Right kidney (tissue), 9 donors: ENCODE measurements at places on chromosomes 3 and 15.

DNA sequence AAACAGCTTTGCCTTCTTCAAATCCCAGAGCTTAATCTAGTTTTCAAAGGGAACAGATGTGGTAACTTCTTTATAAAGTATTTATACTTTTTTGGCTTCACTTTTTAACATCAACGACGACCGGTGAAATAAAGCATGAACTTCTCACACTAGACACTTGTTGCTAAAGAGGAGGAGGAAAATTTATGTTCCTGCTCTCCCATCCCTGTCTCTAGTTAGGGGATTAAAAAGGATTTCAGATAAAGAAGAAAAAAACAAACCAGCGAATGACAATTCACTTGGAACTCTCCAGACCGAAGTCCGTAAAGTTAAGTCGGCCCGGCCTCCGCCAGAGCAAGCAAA is 672 bp downstream of the NEDD4 start:
- DNase-seq = no peak

GRCh38 chr3:156788846-156789245 is 37.3 kb upstream of the LEKR1 start:
- no peak for DNase-seq

- DNase-seq = no peak
These were observed 58.1 kb downstream of the SLC6A6 start for GRCh38 chr3:14460342-14461005.

- DNase-seq = no peak
These were observed 12.8 kb upstream of the MTMR10 start for GRCh38 chr15:31004220-31004733.

GRCh38 chr15:90071220-90071807 is 31.0 kb downstream of the IDH2 start:
- no peak for DNase-seq

- DNase-seq = no peak
These were observed 84.3 kb downstream of the ADAMTS7 start for GRCh38 chr15:78726870-78727551.

DNA sequence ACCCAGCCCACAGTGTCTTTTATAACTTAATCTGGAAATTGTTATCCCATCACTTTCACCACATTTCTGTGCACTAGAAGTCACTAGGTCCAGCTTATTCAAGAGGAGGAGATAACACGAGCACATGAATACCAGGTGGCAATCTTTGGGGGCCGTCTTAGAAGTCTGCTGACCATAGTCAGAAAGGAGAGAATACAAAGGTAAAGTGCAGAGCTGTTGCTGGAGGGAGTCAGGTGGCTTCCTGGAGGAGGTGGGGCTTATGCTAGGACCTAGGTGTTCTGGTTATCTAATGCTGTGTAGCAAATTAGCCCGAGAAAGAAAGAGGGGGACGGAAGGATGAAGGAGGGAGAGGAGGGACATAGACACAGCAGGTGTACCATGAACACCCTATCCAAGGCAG is 46.5 kb downstream of the SLC6A20 start:
- DNase-seq = no peak

GRCh38 chr15:57079446-57079845 is 161.0 kb downstream of the TCF12 start:
- DNase-seq = no peak

GRCh38 chr3:171363202-171363601 is 97.0 kb downstream of the TNIK start:
- DNase-seq = no peak

DNA sequence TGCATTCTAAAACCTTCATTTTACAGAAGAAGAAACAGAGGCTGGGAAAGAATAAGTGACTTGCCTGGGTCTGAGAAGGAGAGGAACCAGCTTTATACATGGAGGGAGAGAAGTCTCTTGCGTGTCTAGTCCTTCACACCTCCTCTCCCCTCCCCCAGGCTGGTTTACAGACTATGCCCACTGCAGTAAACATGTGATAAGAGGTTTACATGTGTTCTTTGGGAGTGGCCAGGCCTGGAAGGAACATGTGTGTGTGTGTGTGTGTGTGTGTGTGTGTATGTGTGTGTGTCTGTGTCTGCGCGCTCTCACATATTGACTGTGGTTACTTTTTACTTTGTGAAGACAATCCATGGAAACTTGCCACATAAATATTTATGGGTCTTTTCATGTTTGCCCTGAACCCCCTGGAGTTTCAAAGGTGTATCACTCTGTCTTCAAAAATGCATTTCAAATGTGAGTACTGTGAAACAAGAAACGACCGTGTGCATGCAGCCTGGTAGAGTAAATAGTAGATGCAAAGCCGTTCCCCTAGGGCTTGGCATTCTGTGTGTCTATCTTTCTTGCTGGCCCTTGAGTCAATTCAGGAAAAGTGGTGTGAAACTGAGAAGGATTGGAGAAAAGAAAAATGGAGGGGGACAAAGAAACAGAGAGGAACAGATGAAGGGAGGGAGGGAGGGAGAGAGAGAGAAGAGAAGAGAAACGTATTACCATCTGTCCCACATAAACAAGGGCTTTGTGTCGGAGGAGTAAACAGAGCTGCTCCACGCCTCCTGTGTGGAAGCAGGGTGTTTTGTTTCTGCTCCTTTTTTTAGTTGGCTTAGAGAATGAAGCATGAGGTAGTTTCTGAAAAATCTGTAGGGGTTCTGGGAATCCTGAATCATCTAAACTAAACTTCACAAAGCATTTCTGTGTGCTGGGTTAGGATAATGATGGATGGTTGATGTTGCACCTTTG is 51.7 kb downstream of the CLDN11 start:
- peak; percentile 42 for DNase-seq

GRCh38 chr3:65093641-65094040 is 405.8 kb upstream of the ADAMTS9 start:
- DNase-seq = no peak

DNA sequence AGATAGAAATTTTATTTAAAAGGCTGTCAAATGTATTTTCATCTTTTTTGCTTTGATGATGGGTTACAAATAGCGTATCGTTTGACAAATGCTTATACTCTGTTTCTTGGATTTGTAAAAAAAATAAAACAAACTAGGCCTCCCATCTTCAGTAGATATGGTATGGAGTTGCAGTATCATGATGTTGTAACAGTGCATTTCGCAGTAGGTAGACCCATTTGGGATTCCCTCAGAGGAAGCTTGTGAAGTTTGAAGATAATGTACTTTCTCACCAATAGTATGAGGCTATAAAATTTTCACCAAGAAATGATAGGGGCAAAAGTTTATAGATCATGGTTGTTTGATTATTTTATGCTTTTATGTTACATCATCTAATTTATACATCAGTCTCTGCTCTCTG is 10.8 kb downstream of the MBNL1 start:
- DNase-seq = no peak

DNA sequence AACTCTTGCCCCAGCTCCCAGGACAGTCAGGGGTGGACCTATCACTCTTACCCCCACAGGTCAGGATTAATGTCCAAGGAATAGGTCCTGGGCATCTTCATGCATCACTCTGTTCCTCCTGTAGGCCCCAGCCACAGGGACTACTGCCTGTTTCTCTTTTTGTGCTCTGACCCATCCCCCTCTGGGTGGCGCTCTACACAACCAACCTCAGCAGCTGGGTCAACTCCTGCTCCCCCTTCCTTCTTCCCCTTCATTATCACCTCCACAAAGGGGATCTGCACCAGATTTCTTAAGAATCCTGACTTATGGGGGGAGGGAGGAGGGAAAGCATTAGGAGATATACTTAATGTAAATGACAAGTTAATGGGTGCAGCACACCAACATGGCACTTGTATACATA is 12.2 kb upstream of the TRANK1 start:
- DNase-seq = no peak
